Posterior cingulate gyrus (tissue), 11 donors: ENCODE measurements at places on chromosomes 7 and 10.

DNA sequence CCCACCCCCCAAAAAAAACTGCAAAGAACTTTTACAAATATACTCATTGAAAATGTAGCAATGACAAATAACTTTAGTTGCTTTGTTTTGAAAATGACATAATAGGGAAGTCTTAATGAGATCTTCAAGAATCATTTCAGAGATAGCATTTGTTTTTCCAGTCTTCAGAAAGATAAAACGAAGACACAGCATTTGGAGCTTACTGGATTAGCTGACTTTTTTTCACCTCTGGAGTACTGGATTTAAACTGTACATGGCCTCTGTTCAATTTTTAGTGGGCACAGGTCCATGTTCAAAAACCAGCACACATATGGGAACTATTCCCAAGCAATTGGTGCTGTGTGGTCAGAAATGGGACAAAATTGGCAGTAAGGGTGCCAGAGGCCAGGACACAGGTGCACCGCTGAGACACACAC, 3.9 kb downstream of the RAB11FIP2 start:
- no peak for DNase-seq

DNA sequence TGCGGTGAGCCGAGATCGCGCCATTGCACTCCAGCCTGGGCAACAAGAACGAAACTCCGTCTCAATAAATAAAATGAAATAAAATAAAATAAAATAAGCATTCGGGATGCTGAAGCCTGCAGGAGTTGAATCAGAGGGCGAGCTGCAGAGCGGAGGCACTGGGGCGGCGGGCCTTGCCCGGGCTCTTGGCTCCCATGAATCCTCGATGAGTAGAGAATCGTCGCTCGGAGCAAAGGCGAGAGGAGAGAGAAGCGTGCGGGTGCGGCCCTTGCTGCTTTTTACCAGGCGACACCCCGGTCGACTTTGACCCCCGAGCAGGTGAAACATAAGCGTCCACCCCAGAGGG, 168.3 kb downstream of the UBE2H start:
- no peak for DNase-seq

DNA sequence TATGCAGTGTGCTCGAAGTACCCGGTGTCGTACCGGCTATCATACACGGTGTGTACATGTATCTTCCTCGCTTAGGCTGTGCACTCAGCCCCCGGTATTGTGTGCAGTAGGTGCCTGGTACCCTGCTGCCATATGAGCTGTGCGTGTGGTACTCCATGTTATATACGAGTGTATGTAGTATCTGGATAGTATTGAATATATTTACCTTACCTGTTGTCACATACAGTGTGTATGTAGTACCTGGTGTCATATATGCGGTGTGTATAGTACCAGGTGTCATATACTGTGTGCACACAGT, 1.2 kb downstream of the ZMYND11 start:
- no peak for DNase-seq

- no peak for DNase-seq
Measured at GRCh38 chr10:113058523-113059370, 108.7 kb downstream of the TCF7L2 start.

- no peak for DNase-seq
Measured at GRCh38 chr10:18340496-18341051, 200.3 kb downstream of the CACNB2 start.

GRCh38 chr7:83410989-83411591, 237.8 kb downstream of the SEMA3E start:
- no peak for DNase-seq

GRCh38 chr10:124535731-124536495, 74.3 kb downstream of the LHPP start:
- DNase-seq, result no peak

- DNase-seq, result no peak
Measured at GRCh38 chr10:86979977-86980448, 11.7 kb downstream of the ADIRF start.

DNA sequence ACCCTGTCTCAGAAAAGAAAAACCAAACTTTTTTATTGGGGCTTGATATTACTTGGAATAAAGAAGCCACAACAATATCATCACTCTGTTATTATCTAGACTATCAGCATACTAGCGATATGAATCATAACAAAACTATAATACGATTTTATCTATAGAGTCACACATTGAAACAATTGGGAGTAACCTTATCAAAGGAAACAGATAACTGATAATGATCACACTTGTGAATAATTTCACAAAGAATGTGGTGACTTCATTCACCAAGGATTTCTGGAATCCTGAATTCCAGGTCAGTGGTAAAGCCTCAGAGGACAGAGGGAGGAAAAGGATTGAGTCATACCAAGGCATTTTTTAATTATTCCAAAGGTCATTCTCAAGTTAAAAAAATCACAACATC, 32.1 kb upstream of the NMT2 start:
- no peak for DNase-seq

DNA sequence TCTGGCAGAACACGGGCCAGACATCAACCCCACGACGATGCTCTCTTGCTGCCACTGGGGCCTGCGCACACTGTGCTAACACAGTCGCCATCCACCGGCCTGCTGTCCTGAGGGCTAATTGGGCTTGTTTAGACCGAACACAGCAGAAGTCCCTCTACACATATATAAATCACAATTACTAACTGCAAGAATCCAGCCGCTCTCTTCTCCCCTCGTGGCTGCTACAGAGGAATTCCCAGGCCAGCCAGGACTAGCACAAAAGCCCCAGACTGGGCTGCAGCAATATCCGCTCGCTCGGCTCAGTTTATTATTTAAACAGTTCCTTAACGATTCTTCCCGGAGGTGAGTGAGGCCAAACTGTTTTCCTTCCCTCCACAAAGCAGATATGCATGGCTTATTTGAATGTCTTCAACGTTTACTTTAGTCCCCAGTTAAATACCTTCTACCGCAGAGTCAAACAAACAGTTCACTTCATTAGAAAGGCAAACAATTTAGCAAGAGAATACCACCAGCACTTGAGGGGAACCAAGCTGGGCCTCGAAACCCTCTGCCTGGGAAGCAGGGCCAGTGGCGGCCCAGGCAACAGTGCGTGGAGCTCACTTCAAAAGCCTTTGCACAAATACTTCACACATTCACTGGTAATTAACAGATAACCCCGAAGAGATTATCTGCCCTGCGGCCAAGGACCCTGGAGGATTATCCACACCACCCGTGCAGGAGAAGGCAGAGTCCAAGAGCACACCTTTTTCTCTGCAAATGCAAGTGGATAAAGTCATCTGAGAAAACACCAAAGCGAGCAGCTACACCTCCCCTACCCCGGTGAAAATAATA, 145.3 kb downstream of the GLI3 start:
- DNase-seq, result no peak

DNA sequence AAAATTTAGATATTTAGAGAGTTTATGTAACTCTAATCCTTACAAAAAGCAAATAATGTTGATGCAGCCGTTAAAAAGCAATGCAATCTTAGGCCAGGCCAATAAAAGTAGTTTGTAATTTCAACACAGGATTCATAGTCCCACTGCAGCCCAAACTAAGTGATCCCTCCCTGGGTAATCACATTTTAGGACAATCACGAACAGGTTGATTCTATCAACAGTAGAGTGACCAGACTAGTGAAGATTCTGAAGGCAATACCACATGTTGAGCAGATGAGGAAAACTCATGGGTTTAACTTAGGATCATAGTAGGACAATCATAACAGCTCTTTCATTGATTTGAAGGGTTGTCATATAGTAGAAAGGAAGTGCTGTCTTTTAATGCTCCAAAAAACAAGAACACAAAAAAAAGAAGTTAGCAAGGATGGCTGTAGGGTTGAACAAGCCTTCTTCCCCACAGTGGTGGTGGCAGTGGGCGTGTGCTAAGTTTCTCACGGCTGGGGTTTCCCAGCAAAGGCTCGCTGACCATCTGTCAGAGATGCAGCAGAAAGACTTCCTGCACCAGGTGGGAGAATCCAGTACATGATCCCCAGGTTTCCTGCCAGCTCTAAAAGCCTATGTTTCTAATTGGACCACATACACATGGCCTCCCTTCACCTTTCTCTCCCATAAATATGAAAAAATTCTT, 212.2 kb downstream of the CHRM2 start:
- DNase-seq, result no peak

GRCh38 chr10:89164080-89164479, 43.0 kb downstream of the CH25H start:
- DNase-seq, result no peak

DNA sequence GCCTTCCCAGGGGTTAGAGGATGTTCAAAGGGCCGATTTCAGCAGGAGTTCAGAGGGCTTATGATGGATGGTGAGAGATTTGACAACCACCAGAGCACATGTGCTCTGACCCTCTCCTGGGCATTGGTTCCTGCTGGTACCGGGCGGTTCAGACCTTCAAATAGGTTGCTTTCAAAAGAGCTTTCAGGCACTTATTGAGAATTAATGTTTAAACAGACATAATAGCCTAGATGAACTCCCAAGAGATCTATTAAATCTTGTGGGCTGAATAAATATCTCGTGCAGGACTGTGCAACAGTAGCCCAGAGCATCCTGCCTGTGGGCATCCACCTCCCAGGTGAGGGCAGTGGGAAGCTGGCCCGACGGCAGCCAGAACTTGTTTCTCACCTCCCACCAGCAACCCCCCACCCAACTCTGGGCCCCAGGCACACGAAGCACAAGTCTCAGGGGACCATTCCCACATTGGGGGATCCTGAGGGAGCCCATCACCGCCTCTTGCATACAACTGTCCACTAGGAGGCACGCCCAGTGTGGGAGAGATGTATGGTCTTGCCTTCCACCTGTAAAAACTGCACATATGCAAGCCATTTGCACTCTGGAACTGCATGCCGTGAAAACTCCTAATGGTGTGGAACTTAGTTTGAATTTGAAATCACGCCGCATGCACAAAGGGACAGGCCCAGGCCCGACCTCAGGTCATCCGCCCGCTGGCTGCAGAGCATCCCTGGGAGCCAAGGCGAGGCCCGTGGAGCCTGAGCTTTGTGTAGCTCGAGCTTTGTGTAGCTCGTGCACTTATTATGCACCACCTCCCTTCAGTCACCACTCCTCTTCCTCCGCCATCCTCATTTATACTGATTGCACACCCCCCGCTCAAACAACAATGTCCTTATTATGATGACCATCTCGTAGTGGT, 147.8 kb downstream of the ADCY1 start:
- peak; percentile 60 for DNase-seq

DNA sequence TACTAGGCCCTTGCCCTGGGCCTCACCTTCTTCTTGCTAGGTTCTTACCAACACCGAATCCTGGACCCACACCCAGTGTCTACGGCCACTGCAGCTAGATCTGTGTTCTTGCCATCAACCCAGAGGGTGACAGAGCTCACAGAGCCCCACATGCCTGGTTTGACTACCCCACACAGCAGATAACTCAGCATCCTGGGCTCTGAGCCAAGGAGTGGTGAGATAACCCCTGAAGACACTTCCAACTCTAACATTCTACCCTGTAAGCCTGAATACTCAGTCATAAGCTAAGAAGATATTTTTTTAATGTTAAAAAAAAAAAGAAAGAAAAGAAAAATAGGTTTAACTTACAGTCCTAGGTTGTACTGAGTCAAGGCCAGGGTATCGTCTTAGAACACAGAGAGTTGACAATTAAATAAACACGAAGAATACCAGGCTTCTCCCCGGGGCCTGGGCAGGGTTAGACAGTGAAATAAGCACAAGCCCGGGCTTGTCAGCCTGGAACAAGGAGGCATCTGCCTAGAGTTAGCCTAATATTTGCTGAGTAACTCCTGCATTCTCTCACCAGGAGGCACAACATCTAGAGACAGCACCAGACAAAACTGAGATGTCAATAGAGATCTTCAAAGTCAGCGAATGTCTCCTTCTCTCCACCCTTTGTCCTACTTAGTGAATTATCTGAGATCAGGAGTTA, 556.5 kb upstream of the LRRN3 start:
- no peak for DNase-seq

DNA sequence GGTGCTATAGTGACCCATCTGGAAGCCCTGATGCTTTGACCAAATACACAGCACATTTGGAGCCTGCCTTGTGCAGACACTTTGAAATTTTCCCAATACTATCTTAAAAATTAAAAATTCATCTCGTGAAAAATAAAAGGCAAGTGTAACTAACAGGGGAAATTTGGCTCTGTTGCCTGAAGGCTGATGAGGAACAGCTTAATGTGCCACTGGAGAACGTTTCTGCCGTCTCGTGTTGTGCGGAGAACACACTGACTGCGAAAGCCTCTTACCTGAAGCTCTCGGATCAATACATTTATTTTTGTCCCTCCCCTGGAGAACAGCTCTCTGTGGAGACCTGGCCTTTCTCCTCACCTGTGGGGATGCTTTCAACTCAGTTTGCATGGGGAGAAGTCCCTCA, 77.2 kb upstream of the CHST15 start:
- DNase-seq, result no peak

GRCh38 chr10:30227481-30227880, 121.6 kb downstream of the MTPAP start:
- DNase-seq, result no peak

GRCh38 chr10:13613519-13613918, 26.8 kb downstream of the PRPF18 start:
- DNase-seq, result no peak

GRCh38 chr10:4635883-4636282, 190.1 kb upstream of the AKR1E2 start:
- no peak for DNase-seq

DNA sequence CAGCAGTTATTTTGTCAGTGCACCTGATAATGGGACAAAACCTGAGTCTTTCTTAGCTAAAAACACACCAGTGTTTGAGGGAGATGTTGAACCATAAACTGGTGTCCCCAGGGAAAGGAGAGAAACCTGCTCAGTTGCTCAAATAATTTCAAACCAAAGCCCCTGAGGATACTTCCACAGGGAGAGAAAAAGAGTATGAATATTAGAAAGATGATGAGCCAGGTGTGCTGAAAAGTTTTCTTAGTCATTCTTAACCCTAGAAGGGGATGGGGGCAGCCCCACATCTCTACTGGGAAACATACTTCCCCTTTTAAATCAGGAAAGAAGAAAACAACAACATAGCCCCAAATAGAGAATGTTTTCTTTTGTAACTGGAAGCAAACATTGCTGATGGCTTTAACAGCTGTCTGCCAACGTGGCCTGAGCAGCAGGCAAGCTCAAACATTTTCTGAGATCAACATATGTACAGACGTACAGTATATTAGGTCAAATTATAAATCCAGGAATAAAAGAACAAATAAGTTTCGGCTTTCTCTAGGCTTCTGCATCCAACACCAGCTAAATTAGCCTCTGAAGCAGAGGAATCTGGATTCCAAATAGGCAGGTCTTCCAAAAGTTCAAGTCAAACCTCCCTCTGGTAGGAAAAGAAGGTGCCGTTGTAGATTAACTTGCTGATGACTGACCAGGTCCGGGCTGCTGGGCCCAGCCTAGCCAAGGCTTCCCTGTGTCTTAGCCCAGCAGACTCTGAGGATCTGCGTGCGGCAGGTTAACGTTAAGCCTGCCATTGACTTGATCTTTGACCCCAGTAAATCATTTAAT, 30.5 kb upstream of the FBXW4 start:
- DNase-seq, result no peak

DNA sequence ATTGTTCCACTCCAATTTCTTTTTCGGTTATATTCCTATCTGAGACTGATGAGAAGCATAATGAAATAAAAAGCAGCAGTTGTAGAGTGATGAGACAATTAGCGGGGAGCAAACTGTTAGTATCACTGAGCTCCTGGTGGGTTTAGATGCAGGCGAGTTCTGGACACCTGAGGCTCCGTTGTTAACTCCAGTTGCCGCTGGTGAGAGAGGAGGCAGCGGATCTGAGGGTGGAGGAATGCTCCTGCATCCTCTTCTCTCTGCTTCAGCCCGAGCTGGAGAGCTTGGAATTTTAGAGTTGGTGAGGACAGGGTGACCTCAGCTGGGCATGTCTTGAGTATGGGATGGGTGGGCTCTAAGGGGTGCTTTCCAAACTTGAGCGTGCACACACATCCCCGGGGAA, 31.4 kb downstream of the LRMDA start:
- DNase-seq, result no peak
